ENCODE measurements at places on chromosomes 3 and 15. TPM values are rescaled to one million over a fixed set of nuclear protein-coding genes. Genes with fewer than 3 reads are reported as not detected.

GRCh38 chr3:41117398-41117870 lies 81.9 kb upstream of the CTNNB1 start:
- DNase-seq: peak; percentile 94

DNA sequence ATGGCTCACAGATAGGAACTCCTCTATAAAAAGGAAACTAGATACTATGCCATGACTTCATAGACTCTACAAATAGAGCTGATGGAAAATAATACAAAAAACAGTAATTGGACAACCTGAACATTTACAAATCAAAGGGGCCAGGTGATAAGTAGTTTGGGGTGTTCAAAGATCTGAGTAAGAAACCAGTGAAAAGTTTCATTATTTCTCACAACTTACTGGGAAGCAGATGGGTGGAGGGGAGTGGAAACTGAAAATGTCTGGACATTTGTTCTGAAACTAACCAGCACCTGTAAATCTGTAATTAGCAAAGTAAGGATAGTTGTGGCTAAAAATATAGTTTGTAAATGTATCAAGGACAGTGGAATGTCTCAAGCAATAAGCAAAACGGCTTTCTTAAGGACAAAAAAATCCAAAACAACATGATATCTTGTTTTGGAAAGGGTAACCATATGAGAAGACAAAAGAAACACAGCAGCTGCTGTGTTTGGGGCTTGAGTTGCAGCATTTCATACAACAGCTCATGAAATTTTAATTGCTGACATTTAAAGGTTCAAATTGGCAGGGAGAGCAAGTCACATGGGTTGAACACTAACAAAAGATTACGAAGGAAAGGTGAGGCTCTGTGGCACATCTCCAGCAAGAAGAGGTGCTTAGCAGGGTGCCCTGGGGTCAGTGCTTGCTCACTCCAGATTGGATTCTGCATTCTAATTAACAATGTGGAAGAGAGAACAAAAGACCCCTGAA lies 26.8 kb upstream of the THBS1 start:
- DNase-seq: no peak

DNA sequence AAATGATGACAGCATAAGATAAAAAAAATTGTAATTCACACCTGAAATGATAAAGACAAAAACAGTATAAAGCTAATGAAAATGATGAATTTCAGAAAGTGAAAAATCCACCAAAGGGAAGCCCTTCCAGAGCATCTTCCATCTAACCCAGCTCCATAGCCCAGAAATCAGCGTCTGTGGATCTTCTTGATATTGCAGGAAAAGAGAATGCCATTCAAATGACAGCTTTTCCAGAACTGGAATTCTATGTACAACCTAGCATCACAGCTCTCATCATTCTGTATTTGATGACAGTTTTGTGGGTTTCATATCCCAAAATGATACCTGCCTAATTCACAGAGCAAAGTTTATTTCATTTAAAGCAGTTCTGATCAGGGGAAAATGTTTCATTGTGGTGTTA lies 267.3 kb downstream of the FHIT start:
- no peak for DNase-seq

GRCh38 chr15:49863431-49864224 lies 242.8 kb downstream of the DTWD1 start:
- no peak for DNase-seq

Gene THPO
- not detected for total RNA-seq

Gene CCR1
- 0.80 TPM for total RNA-seq
